ENCODE measurements at places on chromosomes 6 and 20. TPM values are rescaled to one million over a fixed set of nuclear protein-coding genes. Genes with fewer than 3 reads are reported as not detected.
A peak's percentile ranks its signal among the peaks of the same experiment; 100 is the strongest.

- peak; percentile 66 for DNase-seq
Observed at GRCh38 chr20:5835871-5836270, 85.7 kb downstream of the SHLD1 start.

DNA sequence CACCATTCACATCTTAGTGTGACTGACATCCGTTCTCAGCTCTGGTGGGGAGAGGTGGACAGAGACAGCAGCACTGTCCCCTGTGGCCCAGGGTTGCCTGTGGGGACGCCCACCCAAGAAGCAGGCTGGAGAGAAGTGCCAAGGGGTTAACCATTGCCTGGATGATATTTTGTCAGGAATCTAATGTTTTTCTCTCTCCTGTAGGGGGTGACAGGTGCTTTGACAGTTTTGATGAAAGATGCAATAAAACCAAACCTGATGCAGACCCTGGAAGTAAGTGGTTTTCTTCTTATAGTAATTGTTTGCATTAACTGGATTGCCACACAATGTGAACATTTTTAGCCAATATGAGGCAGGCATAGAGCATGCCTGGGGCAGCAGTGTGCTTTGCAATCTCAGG, 99.3 kb downstream of the MTHFD1L start:
- no peak for DNase-seq

DNA sequence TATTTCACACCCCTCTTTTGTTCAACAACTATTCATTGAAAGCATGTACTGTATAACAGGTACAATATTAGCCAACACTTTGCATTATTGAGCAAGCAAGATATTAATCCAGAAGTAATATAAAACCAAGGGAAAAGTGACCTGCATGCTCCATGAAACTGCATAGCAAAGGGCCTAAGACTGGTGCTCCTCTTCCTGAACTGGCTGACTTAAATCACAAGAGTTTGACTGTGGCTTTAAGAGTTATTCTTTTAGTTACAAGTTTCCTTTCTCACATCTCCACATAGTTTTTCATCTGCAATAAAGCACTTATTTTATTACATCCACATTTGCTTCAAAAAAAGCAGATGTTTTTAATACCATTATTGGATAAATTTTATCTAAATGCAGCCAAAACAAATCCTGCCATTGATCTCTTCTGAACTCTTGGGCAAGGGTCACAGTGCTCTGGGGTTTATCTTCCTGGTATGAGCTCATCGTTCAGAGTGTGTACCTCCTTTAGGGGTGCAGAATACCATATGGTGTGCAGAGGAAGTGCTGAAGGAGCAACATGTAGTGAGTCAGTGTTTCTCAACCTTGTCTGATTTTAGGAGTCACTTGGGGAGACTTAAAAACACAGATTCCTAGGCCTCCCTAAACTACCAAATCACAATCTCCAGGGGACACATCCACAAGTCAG, 1225.9 kb upstream of the MAP3K7 start:
- DNase-seq: no peak

DNA sequence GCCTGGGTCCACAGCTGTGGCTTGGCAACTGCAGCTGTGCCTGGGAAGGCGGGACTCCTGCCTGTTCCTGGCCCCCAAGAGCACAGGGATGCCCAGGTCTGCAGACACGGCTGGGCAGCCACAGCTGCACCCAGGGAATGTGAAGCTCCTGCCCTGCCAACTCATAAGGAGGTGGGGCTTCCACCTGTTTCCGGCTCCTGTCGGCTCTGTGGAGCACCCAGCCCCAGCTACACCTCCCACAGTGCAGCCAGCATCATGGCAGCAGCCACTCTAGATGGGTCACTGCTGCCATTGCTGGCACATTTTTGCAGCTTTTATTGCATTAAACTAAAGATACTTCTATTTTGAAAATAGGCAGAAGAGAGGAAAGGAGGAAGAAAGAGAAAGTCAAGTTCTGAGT, 207.9 kb downstream of the SAMD5 start:
- no peak for DNase-seq

DNA sequence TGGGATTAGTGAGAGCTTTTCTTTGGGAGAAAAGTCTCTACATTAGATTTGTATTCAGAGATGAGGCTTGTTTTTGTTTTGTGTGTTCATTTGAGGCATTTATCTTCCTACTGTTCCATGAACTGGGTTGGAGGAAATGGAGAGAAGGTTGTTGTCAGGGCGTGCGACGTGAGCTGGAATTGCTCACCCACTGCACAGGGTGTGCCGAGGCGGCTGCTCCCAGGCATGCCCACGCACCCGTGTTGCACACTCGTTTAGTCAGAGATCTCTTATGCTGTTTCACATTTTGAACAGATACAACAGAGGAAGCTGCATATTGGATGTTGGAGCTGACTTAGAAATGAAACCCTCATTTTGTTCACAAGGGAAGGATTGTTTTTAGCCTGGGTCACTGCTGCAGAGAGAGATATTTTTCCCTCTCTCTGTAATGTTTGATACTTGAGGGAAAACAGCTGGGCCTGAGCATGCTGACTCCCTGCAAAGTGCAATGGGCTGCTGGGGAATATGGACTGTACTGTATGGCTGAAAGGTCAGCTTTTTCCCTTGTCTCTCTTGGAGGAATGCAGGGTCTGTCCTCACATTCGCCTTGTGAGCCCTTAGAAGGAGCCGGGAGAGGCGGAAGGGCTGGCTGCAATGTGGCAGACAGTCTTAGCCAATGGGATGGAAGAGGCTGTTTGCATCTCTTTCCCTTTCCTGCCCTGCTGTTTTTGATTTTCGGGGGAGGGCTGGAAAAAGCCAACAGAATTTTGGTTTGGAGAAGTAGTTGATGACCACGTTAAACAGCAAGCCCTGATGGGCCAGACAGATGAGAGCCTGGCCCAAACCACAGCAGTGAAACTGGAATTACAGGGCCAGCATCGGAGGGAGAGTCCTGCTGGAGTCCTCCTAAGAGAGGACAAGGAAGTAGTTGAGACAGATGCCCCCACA, 170.8 kb downstream of the SASH1 start:
- DNase-seq: peak; percentile 86

DNA sequence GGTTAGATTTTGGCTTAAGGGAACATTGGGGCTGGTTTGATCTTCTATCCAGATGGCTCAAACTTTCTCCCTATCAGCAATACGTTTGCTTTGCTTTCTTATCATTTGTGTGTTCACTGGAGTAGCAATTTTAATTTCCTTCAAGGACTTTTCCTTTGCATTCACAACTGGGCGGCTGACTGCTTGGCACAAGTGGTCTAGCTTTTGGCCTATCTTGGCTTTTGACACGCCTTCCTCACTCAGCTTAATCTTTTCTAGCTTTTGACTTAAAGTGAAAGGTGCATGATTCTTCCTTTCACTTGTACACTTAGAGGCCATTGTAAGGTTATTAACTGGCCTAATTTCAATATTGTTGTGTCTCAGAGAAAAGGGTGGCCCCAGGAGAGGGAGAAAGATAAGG, 254.9 kb downstream of the PLCB1 start:
- DNase-seq: no peak

GRCh38 chr6:89492025-89492640, 59.2 kb downstream of the ANKRD6 start:
- no peak for DNase-seq

DNA sequence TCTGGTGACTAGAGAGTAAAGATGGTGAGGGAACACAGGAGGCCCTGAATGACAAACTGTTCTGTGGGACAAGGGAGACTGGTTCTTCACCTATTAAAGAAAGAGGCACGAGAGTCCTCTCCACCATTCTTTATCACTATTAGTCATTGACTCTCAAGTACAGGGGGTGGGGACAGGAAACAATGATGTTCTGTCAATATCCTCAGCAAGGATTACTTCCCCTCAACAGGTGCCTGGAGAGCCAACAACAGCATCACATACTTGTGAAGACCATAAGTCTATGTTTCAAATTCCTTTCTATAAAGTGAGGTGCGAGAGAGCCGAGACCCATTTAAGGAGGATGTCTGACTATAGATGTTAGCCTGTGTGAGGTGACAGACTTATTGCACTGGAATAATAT, 72.4 kb upstream of the TBC1D7 start:
- DNase-seq: no peak

DNA sequence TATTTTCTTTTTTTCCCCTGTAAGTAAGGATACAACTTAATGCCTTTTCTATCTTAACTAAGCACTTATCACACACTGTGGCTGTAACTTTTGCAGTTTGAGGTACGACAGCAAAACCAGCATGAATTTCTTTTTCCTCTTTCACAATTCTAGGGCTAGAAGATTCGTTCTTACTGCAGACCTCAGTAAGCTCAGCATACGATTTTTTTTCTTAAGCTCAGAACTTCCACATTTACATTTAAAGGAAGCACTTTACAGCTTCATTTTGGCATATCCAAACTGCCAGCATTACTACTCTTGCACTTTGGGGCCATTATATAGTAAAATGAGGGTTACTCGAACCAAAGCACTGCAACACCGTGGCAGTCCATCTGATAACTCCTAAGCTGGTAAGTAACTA, 889 bp upstream of the CHMP4B start:
- DNase-seq: no peak

- DNase-seq: no peak
Observed at GRCh38 chr6:43047998-43048397, 5.7 kb downstream of the CUL7 start.

DNA sequence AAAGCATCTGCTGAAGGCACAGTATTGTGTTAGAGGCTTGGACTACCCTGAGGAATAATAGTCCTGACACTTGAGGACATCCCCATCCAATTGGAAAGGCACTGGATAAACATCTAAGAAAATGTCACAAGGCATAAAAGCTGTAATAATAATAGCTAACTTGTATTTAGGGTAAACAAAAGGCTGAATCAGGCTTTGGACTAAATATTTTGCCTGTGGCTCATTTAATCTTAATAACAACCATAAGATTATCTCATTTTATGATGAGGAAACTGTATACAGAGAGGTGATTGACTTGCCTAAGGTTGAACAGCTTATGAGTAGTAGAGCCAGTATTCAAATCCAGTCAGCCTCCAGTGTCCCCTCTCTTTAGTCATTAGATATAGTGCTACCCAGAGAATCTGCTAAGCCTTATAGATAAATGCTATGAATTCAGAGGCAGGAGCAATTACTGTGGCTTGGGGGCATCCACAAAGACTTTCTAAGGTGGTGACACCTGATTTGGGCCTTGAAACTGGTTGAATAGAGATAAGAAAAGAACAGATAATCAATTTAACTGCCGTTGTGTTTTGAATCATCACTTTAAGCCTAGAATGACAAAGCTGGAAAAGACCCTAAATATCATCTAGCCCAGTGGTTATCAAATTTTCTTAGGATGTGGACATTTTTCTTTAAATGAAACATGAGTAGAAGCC, 7.5 kb upstream of the ZSWIM1 start:
- DNase-seq: peak; percentile 23

DNA sequence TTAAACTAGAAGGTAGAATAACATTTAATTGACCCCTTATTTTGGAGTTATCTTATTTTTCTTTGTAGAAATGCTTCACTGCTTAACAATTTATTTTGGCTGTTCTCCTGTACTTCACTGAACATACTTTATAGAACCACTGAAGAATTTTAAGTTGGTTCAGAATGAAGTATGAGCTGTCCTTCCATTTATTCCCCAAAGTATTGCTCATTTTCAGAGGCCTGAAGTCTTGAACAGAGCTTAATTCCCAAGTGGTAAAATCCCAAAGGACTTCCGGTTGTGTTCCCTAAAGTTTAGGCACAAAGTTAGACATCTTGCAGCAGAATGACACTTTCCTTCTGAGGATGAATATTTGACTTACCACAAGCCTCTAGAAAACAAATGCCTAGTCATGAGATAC, 233.3 kb downstream of the TINAG start:
- DNase-seq: peak; percentile 8

Gene C20orf202
- total RNA-seq: not detected

Gene GHRH
- not detected for total RNA-seq

All from GM23248 (cell line).